ENCODE measurements at places on chromosomes 4 and X. TPM values are rescaled to one million over a fixed set of nuclear protein-coding genes. Genes with fewer than 3 reads are reported as not detected.

DNA sequence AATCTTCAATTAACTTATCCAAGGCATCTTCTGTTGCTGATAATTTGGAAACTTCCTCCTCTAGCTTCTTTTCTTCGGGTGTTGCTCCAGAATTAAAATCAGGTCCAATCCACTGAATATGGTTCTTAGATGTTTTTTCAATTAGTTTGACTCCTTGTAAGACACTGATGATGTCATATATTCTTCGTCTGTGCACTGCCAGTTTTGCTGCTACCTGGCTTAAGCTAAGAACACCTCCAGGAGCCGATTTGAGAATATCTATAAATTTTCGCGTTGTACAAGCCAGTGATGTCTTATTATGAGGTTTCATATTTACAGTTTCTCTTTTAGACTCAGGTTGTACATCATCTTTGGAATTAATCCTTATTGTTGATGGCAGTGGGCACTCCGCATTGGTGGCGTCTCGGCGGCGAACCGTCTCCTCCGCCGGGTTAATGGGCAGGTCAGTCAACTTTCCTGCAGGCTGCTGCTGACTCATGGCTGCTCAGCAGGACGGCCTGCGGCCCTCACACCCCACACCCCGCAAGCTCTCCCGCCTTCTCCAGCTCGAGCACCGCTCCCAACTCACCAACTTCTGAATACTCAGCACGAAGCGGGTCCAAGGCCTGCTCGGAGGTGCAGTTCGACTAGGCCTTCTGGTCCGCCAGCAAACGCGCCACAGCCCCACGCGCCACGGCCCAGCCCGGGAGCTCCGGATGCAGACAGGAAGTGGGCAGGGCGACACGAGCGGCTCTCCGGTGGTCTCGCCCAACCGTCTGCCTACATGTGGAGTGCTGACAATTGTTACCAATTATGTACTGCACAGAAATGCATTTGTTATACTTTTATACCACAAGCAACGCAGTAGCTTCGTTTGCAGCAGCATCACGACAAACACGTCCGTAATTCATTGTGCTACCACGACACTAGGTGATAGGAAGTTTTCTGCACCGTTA lies 49.2 kb upstream of the FHL1 start:
- no peak overlapping the region for H3K4me3 ChIP-seq
- H3K4me1 ChIP-seq, result no peaks in the 10 kb centered on the region
- no peaks in the 10 kb centered on the region for H3K36me3 ChIP-seq
- no peaks in the 10 kb centered on the region for H3K27me3 ChIP-seq
- DNase-seq, result no peak
- H3K27ac ChIP-seq, result no peak overlapping the region

GRCh38 chr4:3531879-3532750 lies at the start of gene LRPAP1:
Gene LRPAP1, minus strand, starts transcription at chr4:3532422. Its CDS starts 10 bp downstream, at chr4:3532412.
- peaks cover 9% of the 10 kb centered on the region for H3K36me3 ChIP-seq
- H3K27me3 ChIP-seq, result peaks cover 5% of the 10 kb centered on the region
- peaks cover 10% of the 10 kb centered on the region for H3K4me1 ChIP-seq

DNA sequence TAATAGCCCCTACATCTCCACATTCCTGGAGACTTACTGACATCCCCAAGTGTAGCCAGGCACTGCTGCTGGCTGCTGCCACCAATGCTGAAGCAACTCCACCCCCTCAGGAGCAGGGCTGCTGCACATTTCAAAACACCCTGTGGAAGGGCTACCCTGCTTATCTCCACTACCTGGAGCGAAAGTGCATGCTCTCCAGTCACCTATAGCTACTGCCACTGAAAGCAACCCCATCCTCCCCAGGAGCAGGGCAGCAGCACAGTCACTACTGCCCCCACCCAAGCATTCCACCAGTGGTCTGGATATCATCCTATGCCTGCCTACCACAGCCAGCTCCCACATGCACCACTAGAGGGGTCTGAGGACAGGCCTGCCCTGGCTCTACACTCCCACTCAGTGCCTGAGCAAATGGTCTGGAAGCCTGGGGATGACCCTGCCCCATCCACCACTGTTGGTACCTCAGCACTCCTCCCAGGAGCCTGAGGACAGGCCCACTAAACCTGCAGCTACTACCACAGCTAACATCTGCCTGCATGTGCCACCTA lies 55.3 kb downstream of the MANBA start:
- H3K4me3 ChIP-seq, result no peak overlapping the region
- H3K36me3 ChIP-seq, result no peaks in the 10 kb centered on the region
- no peak for DNase-seq

GRCh38 chr4:9924750-9925149 lies 96.5 kb downstream of the SLC2A9 start:
- no peaks in the 10 kb centered on the region for H3K36me3 ChIP-seq
- H3K27me3 ChIP-seq, result no peaks in the 10 kb centered on the region
- no peak overlapping the region for H3K27ac ChIP-seq
- no peak overlapping the region for H3K4me3 ChIP-seq
- no peaks in the 10 kb centered on the region for H3K4me1 ChIP-seq

DNA sequence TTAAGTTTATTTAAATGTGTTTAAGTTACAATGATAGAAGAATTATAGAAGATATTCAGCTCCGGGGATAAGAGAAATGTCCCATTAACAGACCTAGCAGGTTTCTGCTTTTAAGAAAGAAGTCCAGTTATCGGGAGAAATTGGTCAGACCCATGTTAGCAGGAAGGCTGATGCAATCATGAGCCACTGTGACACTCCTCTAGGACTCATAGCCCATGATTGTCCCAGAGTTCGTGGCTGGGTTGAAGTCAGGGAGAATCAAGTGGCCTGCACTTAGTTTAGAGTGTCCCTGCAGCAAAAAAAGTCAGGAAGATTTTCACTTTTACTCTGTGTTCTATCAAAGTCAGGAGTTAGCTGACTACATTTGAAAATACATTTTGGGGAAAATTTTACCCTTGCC lies 72.0 kb downstream of the TMEM144 start:
- H3K4me3 ChIP-seq, result no peak overlapping the region
- no peaks in the 10 kb centered on the region for H3K4me1 ChIP-seq
- no peak overlapping the region for H3K27ac ChIP-seq
- no peaks in the 10 kb centered on the region for H3K36me3 ChIP-seq
- H3K27me3 ChIP-seq, result no peaks in the 10 kb centered on the region

- H3K4me1 ChIP-seq, result peaks cover 2% of the 10 kb centered on the region
- H3K36me3 ChIP-seq, result no peaks in the 10 kb centered on the region
- peak; percentile 64 for DNase-seq
- H3K27ac ChIP-seq, result no peak overlapping the region
These were observed 33.0 kb upstream of the TMEM131L start for GRCh38 chr4:153432965-153433753.

DNA sequence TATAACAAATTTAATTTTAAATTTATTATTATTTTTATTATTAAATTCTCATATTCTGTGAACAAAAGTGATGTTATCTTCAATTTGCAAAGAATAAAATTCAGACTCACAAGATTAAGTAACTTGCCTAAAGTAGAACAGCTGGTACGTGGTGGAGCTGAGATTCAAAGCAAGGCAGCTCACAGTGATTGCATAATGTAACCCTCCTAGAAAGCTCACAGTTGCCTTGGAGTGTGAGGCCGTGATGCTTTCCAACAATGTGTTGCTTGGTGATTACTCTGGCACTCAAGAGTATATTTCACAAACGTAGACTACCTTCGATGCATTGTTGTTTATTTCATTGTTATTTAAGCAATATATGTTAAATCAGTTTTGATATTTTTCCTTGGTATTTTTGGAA lies 1039.2 kb upstream of the PABPC4L start:
- H3K4me1 ChIP-seq, result peaks cover 4% of the 10 kb centered on the region
- peak; percentile 28 for DNase-seq
- H3K4me3 ChIP-seq, result no peak overlapping the region
- H3K27ac ChIP-seq, result no peak overlapping the region

DNA sequence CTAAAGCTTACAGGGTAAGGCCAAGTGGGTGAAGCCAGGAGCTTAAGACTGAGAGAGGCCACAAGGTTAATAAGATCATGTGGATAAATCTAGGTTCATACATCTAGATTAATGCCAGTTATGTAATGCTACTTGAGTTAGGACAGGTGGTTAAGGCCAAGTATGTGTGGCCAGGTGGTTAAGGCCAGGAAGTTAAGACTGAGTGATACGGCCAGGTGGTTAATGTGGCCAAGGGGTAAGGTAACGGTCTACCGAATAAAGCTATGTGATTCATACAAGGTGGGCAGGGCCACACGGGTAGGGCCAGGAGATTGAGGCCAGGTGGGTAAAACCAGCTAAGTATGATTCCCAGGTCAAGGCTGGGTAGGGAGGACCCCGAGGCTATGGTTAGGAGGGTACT lies 223.0 kb downstream of the TACR3 start:
- H3K4me1 ChIP-seq, result no peaks in the 10 kb centered on the region
- no peaks in the 10 kb centered on the region for H3K36me3 ChIP-seq
- no peak overlapping the region for H3K4me3 ChIP-seq
- no peak overlapping the region for H3K27ac ChIP-seq
- no peaks in the 10 kb centered on the region for H3K27me3 ChIP-seq
- DNase-seq, result no peak

DNA sequence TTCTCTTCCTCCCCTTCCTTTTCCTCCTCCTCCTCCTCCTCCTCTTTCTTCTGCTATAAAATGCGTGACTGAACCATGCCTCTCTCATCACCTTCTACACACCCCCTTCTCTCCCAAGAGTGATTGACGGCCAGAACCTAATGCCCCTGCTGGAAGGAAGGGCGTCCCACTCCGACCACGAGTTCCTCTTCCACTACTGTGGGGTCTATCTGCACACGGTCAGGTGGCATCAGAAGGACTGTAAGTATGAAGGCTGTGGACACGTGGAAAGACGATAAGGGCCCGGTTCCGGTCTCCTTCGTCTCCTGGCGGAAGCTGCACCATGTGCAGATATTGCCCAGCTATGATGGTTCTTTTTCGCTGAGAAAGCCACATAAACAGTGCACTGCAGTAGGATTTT lies 12.1 kb upstream of the ARSF start:
- no peak overlapping the region for H3K27ac ChIP-seq
- no peak overlapping the region for H3K4me3 ChIP-seq
- no peaks in the 10 kb centered on the region for H3K36me3 ChIP-seq
- H3K27me3 ChIP-seq, result no peaks in the 10 kb centered on the region
- H3K4me1 ChIP-seq, result no peaks in the 10 kb centered on the region

- DNase-seq, result peak; percentile 7
- H3K27me3 ChIP-seq, result peaks cover 21% of the 10 kb centered on the region
- no peaks in the 10 kb centered on the region for H3K36me3 ChIP-seq
- no peaks in the 10 kb centered on the region for H3K4me1 ChIP-seq
- H3K27ac ChIP-seq, result no peak overlapping the region
- H3K4me3 ChIP-seq, result no peak overlapping the region
These were observed 88.7 kb upstream of the TTC29 start for GRCh38 chr4:147034372-147034771.

GRCh38 chrX:13463608-13464007 lies 105.8 kb upstream of the EGFL6 start:
- H3K4me3 ChIP-seq, result no peak overlapping the region
- H3K36me3 ChIP-seq, result no peaks in the 10 kb centered on the region
- peak; percentile 98 for DNase-seq
- peak overlapping the region; percentile 60 for H3K27ac ChIP-seq

GRCh38 chr4:137664416-137664815 lies 132.1 kb upstream of the PCDH18 start:
- H3K36me3 ChIP-seq, result no peaks in the 10 kb centered on the region
- DNase-seq, result peak; percentile 51
- peak overlapping the region; percentile 87 for H3K27ac ChIP-seq
- H3K4me3 ChIP-seq, result no peak overlapping the region

GRCh38 chr4:17068392-17068791 lies 169.9 kb upstream of the LDB2 start:
- peaks cover 36% of the 10 kb centered on the region for H3K4me1 ChIP-seq
- peak overlapping the region; percentile 72 for H3K27ac ChIP-seq
- DNase-seq, result peak; percentile 38

DNA sequence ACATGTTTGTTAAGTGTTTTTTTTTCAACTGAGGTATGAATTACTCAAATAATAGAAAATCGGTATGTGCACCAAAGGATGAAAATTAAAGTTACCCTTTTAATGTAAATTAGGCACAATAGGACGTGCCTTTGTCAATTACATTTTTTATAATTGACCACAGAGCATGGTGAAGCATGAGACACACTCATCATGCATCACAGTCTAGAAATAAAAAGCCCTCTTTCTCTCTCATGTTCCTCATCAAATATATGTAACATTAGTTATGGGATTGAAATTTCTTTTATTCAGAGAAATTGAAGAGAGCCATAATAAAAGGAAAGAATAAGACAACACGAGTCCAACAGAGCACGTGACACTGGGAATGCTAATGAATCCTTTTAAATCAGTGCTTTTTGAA lies 3.5 kb downstream of the GNRHR start:
- no peak overlapping the region for H3K27ac ChIP-seq
- no peaks in the 10 kb centered on the region for H3K4me1 ChIP-seq
- H3K4me3 ChIP-seq, result no peak overlapping the region
- no peak for DNase-seq

ZCCHC13 gene
- not detected for total RNA-seq

HTR2C gene
- not detected for total RNA-seq

SLC25A14 gene
- total RNA-seq, result 17.2 TPM

MAGEC2 gene
- not detected for total RNA-seq

SPANXD gene
- total RNA-seq, result not detected

KIF4A gene
- total RNA-seq, result 19.0 TPM
